Anterior cingulate cortex (tissue), 58 donors: ENCODE measurements at places on chromosomes 7 and 10.

DNA sequence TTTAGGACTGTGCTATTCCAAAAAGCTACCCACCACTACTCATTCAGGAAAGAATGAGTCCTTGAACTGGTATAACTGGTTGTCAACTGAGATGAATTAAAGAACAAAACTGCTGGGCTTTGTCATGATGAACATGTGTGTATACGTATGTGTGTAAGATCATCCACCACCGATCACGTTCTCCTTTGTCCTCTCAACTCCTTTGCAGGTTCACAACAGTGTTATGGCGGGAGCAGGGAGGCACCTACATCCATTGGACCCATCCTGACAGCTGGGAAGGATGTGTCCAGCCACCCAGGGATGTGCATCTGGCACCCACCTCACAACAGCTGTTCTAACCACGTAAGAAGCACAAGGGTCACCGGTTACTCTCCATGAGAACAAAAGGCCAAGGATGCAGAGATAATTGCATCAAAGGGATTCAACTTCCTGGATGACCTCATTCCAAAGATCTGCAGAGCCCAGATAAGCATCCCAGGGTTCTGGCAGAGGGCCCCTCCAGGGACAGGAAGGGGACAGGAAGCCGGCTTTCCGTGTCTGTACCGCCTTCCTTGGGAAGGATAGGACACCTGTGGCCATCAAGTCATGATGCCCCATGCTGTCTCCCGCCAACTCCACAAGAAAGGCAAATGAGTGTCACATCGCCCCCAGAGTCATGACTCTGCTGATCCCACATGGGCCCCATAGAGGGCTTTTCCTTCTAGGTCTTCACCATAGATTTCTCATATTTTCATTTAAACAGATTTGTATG is 66.1 kb downstream of the STEAP1B start:
- no peak for DNase-seq

DNA sequence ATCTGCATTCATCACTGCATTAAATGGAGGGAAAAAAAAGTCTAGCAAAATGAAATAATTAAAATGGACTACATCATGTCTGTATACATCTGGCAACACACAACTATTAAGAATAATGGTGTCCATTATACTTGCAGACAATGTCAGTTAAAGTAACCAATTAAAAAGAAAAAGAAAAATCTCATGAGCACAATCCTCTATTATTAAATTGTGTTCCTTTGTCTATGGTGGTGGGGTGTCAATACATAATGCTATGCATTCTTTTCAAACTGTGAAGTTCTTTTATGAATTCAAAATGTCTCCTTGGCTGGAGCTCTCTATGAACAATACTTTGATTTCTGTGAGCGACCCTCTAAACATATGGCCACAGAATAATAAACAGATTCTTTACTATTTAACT is 63.5 kb downstream of the NRP1 start:
- DNase-seq: no peak

DNA sequence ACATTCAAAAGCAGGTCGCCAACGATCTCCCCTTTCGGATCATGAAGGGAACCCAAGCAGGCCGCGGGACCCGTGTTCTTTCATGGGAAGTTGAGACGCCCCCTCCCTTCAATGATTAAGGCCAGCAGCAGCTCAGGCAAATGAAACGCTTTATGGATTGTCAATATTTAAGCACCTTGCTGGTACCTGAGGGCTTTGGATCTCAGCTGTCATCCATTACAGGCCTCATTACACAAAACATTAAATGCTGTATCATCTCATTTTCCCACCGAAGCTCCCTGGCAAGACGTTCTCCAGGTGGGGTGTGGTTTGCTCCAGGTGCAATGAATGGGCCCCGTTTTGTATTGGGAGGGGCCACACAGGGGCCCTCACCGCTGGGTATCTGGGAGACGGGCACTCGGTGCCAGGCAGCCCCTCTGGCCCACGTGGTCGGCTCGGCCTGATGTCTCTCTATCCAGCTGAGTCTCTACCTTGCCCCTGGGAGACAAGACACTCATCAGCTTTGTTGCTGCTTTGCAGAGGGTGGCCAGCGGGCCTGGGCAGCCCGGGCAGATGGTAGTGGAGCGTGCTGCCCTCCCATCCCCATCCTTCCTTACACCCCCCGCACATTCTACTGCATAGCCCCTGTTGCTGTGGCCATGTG is 456.1 kb upstream of the FOXK1 start:
- DNase-seq: no peak

- no peak for DNase-seq
Measured at GRCh38 chr10:48289501-48290238, 15.2 kb upstream of the FRMPD2 start.

DNA sequence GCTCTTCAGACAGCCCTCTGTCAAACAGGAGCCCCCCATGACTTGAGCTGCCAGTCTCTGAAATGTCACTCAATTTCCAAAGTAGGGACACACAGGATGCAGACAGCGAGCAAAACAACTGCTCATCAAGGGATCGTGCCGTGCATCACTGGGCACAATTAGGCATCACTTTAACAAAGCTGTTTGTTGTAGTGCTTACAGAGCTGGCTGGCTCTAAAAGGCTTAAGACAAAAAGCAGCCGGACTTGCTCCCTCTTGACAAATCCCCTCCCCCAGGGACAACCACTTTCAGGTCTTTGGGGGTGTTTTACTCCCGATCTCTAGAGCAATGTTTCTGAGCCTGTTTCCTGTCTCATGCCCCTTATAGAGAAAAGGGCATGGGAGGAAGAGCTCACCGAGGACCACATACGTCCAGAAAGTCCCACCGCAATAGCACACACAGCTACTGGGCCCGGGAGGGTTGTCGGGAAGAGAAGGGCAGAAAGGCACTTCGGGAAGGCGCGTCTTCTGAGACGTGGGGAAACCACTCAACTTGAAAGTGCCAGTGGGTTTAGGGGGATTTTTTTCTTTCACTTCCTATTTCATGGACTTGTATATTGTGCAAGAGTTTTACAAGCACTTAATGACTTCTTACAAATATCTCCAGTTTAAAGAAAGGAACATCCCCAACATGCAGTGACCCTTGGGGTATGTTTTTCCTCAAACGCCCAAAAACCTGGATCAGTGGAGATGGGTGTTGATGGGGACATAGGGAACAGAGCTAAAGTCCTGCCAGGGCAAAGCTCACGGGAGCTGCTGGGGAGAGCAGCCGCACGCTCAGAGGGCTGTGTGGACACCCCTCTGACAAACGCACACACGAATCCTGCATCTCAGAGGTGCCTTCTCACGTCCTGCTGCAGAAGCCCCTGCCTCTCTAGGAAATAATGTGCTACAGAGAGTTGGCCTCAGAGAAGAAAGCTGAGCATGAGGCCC is 27.1 kb downstream of the LRRC20 start:
- DNase-seq: no peak

DNA sequence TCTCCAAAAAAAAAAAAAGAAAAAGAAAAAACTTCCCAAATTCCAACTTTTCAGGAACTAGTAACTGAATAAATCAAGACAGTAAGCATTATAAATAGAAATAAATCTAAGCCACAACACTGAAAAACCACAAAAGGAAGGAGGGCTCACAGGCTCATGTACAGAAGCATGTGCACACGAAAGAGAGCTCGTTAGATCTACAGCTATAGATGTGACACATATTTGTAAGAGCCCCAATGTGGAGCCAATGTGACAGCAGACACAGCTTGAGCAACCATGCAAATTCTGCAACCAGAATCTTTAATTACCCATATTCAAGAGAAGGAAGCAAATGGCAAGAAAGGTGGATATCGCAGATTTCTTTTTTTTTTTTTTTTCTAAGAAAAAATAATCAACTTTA is 94.7 kb downstream of the SORBS1 start:
- no peak for DNase-seq

DNA sequence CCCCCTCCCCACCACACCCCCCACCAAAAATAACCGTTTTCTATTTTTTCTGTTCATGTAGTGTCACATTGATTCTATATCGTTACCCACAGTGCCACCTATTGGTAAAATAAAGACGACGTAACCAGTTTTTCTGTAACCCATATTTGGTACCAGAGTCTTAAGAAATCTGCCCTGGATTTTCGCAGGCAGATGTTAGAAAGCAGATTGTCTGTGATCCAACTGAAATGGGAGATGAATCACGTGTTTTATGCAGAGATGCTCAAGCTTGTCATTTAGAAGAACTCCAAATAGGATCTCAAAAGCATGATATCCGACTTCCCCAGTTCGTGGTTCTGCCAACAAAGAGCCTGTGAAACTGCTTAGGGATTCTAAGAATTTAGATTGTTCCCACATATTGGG is 261.1 kb upstream of the CSTF2T start:
- no peak for DNase-seq

DNA sequence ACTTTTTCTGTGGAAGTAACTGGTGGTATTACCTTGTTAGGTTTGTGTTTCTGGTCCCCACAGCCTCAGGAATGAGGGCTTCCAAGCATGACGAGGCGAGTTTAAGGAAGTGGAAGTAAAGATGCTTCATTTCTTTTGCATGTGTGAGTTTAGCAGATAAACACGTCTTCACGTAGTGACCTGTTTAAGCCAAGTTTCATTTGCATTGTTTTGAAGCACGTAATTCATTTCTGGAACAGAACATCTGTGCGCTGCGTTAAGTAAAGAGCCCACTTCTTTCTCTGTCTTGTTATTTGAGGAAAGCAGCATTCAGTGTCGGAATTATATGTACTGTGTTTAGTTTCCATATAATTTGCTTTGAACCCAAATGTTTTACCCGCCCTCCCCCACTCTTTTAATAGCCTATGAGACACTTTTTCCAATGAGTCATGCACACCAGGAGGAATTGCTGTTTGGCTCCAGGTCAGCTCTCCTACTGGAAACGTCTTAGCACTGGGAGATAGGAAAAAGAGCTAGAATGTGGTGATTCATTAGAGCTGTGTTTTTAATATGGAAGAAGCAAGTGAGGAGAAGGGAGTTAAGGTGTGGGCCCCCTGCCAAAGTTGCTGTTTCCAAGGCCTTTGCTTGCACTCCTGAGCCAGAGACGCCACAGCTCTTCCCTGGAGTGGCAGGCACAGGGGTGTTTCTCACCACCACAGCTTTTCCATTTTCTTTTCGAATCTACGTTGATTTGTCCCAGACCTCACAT is 36.7 kb downstream of the BTBD16 start:
- peak; percentile 27 for DNase-seq

DNA sequence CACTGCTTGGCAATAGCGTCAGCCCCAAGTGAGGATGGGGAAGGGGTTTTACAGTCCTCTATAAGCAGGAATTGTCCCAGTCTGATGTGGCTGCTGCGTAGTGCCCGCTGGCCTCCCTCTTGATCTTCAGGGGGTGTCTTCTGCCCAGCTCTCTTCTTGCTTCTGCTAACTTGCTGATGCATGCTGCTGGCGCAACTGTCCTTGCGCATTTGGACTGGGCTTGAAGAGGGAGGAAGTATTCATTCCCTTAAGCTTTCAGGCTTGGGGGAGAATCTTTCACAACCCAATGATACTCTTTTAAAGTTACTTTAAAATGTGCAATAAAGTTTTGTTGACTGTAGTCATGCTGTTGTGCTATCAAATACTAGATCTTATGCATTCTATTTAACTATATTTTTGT is 10.3 kb downstream of the GALNT11 start:
- DNase-seq: no peak

DNA sequence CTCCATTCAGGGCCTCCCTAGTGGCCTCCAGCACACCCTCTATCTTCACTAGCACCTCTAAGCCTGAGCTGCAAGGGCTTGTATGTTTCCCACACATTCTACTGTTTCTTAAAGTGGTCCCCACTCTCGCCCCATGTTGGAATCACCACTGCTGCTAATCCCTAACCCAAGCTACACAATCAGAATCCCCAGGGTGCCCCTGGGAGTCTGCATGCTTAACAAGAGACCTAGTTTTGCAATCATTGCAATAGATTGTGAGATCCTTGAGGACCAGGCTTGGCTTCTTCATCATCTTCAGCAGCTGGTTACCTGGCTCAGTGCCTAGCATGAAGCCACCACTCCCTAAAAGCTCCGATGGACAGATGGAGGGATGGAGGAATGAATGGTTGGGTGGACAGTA is 113.9 kb downstream of the MYOF start:
- DNase-seq: no peak

- no peak for DNase-seq
Measured at GRCh38 chr10:104232613-104233102, 494 bp upstream of the CFAP43 start.

DNA sequence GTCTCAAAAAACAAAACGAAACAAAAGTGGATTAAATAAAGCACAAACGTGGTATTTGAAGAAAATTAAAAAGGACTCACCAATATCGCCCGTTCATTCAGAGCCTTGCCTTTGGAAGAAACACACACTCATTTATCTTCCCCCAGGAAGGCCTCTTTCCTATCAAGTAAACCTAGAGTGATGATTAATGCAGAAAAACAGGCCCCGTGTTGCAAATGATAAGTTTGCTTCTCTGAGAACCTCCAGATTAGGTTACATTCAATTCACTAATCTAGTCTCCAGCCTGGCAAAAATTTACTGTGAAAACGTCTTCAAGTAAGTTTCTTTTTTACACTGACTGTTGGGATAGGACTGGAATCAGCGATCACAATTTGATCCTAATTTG is 78.0 kb upstream of the C1GALT1 start:
- no peak for DNase-seq

- DNase-seq: no peak
Measured at GRCh38 chr7:124898531-124898930, 31.1 kb downstream of the POT1 start.

DNA sequence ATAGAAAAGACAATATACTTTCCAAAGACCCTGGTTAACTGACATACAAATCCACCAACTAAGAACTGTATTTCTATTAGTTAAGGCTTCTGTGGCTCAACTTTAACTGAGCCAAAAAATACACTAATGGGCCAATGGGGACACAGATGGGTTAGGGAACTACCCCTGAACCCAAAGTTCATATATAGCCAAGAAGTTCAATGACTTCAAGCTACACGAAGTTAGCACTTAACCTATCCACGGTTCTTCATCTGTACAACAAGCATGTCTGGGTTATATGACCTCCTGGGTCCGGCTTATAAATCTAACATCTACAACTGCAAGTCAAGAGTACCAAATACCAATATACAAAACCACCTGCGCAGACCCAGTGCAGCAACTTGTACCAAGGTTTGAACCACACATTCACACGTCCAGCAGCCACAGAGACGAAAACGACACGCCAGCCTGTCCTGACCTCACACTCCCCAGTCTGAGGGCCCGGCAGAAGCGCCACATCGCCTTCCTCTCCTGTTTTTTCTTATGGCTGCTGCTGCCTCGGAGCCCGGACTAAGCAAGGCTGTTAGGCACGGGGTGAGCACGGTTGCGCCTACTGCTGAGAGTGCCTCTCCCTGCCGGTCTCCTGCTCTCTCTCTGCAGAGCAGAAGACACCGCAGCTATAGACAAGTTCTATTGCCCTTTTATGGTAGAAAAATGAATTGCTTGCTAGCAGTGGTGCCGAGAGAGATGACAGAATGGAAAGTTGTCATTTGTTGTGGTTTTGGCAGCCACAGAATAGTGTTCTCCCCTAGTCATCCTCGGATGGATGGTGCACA is 86.3 kb downstream of the RNF216 start:
- no peak for DNase-seq

GRCh38 chr10:58625070-58625469 is 112.4 kb downstream of the BICC1 start:
- no peak for DNase-seq
